Gastroesophageal sphincter (tissue), 4 donors: ENCODE measurements at places on chromosomes 11 and 22. TPM values are rescaled to one million over a fixed set of nuclear protein-coding genes. Genes with fewer than 3 reads are reported as not detected.

The ACRV1 gene
- not detected for total RNA-seq

The UEVLD gene
- 41.8 TPM for total RNA-seq

The FOLR2 gene
- 52.5 TPM for total RNA-seq

The DNAJB13 gene
- not detected for total RNA-seq

GRCh38 chr22:27973846-27974245 is 54.8 kb upstream of the PITPNB start:
- ATAC-seq: no peak

DNA sequence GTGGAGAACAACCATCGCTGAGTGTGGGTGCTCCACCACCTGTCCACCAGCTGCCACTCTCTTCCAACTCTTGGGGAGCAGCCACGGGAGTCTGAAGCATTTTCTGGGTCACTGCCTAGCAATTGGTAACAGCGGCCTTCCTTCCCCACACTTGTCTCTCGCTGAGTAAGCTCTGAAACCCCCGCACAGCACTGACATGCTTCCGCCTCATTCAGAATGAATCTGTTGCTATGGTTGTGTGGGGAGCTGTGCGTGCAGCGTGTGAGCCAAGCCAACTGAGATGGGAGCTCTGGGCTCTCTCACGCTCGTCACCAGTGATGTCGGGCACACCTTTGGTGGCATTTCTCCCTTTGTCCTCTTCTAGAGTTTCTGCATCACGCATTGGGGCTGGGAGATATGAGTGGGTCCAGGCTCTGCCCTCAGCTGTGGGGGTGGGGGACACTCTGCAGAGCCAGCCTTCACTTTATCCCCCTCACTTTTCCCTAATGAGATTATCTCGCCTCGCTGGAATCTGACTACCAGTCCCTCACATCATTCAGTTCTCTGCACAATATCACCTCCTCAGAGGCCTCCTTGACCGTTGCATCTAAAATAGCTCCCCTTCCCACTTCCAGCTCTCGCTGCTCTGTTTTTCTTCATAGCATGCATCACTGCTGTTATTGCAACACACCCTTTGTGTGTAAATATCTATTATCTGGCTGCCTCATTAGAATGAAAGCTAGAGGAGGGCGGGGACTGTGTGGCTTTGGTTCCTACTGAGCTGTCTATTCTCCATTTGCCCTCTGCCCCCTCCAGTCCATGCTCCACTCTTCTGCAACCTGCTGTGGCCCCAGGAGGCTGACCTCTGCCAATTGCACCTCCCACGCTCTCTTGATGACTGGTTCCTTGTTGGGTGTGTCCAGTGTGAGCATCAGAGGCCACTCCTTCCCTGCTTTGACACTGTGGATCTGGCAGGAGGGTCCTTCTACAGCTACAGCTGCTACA is 569.9 kb upstream of the CADM1 start:
- ATAC-seq: peak; percentile 34

GRCh38 chr22:44047891-44048301 is 23.8 kb downstream of the PARVB start:
- no peak for ATAC-seq

- ATAC-seq: no peak
Observed at GRCh38 chr11:100823360-100823759, 136.3 kb downstream of the ARHGAP42 start.

DNA sequence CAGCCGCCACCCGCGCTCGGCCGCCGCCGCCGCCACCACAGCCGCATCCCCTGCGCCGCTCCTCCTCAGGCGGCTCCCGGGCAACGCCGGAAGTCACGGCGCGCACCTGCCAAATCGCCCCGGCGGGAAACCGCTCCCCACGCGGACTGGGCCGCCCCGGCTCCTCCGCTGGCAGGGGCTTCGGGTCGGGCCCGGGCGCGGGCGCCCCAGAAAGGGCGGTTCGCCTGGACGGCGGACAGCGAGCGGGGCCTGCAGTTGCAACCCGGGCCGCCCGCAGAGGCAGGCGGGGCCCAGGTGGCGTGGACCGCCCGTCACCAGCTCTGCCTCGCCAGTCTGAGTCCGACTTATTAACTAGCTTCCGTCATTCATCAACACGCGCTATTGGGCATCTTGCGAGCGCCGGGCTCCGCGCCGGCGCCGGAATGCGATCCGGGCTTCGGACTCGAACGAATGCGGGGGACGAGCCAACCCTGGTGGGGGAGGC is at the start of gene HIRA:
Gene HIRA, minus strand, starts transcription at position 85 of the 484 bp plus-strand sequence. CDS start 257 bp downstream, outside the sequence.
- ATAC-seq: peak; percentile 77

DNA sequence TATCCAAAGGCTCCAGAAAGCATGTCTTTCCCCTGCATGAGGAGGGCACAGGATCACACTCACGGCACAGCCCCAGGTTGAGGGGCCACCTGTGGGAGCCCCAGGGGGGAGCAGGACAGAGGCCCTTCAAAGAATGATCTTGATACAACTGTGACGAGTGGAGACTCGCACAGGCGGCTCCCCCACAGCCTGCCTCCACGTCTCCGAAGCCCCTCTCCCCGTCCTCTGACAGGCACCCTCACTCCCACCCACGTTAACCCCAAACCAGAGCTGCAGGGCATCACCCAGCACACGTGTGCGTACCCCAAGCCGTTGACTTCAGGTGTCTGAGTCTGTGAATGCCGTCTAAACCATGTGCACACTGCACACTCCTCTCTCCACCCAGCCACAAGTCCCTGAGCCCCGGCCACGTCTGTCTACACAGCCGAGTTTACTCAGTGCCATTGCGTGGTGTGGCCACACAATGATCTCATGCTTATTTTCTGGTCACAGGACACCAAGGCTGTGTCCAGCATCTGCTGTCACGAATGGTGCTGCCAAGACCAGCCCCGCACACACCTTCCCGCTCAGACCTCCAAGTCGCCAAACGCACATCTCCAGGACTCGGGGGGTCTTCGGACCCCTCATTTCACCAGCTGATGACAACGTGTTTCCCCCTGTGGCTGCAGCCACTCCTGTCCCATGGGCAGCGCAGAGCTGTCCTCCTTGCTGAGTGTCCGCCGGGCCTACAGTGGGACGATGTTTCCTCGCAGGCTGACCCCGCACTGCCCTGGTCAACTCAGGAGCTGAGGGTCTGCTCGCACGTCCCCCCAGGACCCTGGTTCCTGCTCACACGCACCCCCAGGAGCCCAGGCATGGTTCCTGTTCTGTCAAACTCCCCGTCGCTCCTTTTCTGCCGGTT is 251.2 kb downstream of the BRD1 start:
- no peak for ATAC-seq

- no peak for ATAC-seq
Observed at GRCh38 chr22:33330534-33330933, 272.4 kb upstream of the SYN3 start.

- ATAC-seq: no peak
Observed at GRCh38 chr22:49431551-49431950, 396.1 kb downstream of the BRD1 start.

- no peak for ATAC-seq
Observed at GRCh38 chr11:65423516-65424204, 1.1 kb downstream of the NEAT1 start.

DNA sequence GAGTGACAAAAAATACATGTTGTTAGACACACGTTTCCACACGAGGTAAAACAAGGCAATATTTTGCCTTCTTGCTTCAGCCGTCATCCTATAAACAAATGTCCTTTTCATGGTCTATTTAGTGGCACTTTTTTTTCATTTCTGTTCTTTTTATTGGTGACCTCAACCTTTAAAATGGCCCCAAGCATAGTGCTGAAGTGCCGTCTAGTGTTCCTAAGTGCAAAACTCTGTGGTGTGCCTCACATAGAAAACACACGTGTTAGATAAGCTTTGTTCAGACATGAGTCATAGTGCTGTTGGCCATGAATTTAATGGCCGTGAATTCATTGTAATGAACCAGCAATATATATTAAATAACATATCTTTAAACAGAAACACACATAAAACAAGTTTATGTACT is 15.6 kb downstream of the OVCH2 start:
- ATAC-seq: no peak

DNA sequence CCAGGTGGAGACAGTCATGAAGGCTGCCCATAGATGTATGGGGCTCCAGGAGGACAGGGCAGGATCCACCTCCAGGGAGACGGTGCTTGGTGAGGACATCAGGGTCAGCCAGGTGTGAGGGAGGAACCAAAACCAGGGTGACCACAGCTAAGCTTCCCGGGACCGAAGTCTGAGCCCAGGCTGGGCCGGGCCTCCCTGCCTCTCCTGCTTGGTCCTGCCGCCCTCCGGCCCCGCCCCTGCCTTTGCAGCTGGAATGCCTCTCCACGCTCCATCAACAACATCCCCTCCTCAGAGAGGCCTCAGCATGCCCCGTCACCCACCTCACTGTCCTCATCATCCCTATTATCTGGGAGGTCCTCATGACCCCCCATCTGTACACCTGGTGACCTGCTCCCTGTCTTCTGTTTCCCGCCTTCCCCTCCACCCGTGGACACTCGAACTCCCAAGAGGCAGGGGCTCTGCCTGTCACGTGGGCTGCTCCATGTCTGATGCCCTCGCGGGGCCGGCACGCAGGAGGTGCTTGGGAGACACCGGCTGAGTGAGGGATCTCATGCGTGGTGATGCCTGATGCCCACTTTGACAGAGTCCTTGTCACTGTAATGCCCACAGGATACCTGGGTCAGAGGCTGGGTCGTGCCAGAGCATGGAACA is 59.4 kb downstream of the RTL6 start:
- ATAC-seq: no peak

DNA sequence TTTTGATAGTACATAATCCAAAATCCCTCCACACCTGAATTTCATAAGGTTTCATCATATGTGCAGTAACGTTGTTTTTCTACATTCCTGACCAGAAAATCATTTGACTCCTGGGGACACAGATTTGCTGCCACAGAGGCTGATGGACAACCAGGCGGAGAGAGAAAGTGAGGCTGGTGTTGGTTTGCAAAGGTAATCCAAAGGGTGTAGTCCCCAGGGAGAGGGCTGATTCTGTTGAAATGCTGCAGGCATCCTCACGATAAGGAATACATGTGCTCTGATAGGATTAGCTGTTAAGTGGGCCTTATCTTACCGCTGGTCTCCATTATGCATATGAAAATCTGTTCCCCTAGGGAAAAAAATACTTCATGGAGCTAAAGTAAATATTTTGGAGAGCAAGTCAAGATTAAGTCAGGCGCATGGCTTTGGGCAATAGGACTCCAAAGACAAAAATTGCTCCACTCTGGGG is 8.1 kb downstream of the APOL6 start:
- no peak for ATAC-seq

- ATAC-seq: no peak
Observed at GRCh38 chr22:21044931-21045584, 688 bp upstream of the LRRC74B start.
